Fibroblast of lung (primary cell): ENCODE measurements at places on chromosomes 2 and 18.
A peak's percentile ranks its signal among the peaks of the same experiment; 100 is the strongest.

DNA sequence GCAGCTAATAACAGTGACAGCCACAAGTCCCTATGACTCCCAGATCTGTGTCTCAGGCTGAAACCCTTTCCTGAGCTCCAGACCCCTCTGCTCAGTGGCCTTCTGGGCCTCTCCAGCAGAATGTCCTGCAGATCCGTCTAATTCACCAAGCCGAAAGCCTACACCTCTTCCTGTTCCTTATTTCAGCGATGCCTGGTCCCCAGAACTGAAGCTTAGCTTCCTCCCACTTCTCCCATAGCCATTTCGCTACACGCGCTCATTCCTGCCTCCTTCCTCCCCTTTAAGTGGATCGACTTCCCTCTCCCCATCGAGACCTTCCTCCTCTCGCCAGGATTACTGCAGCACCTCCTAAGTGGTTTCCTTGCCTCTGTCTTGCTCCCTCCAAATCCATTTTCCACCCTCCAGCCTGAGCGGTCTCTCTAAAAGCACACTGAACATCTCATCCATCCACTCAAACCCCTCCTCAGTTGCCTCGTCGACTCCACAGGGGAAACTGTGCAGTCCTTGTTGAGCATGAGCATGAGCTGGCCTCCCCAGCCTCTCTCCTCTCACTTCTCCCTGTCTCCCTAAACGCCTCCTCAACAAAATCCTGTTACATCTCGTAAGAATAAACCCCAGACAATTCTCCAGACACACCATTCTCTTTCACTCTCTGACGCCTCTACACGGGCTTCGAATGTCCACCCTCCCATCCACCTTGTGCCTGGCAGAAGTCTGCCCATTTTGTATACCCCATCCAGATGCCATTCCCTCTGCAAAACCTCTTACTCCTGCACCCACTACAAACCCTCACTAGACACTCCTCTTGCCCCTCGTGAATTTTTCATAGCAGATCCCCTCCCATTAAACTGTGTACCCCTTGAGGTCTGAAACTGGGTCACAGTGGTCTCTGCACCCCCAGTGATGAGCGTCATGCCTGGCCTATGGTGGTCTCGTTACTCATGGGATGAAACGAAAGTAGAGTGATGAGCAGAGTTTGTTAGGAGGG lies 232.6 kb downstream of the ATAD2B start:
- no peak overlapping the region for H3K4me3 ChIP-seq
- H3K27me3 ChIP-seq, result no peaks in the 10 kb centered on the region
- H3K27ac ChIP-seq, result no peak overlapping the region
- H3K36me3 ChIP-seq, result peaks cover 3% of the 10 kb centered on the region

- no peaks in the 10 kb centered on the region for H3K27me3 ChIP-seq
- peaks cover 4% of the 10 kb centered on the region for H3K4me1 ChIP-seq
- no peaks in the 10 kb centered on the region for H3K36me3 ChIP-seq
- no peak overlapping the region for H3K4me3 ChIP-seq
- DNase-seq, result no peak
Measured at GRCh38 chr2:143522699-143523098, 393.5 kb downstream of the ARHGAP15 start.

GRCh38 chr2:61938511-61938910 lies 33.0 kb downstream of the COMMD1 start:
- H3K36me3 ChIP-seq, result no peaks in the 10 kb centered on the region
- H3K4me1 ChIP-seq, result no peaks in the 10 kb centered on the region
- no peak overlapping the region for H3K4me3 ChIP-seq
- no peak for DNase-seq
- no peaks in the 10 kb centered on the region for H3K27me3 ChIP-seq

DNA sequence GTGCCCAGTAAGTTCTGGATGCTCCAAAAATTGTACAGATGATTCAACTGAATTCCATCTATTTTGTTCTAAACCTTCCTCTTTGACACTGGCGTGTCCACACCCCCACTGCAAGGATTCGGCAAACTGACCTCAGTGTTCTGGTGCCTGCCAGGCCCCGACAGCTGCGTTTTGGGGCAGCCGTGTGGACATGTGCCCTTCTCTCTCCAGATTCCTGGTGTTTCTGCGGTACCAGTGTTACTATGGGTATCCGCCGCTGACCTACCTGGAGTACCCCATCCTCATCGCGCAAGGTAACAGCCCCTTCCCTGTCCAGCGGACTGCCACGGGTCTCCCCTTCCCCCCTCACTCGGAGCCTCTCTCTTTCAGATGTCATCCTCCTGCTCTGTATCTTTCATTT lies 5.0 kb downstream of the SLC66A3 start:
- no peaks in the 10 kb centered on the region for H3K36me3 ChIP-seq
- H3K27ac ChIP-seq, result no peak overlapping the region
- no peaks in the 10 kb centered on the region for H3K27me3 ChIP-seq
- DNase-seq, result no peak
- no peak overlapping the region for H3K4me3 ChIP-seq

DNA sequence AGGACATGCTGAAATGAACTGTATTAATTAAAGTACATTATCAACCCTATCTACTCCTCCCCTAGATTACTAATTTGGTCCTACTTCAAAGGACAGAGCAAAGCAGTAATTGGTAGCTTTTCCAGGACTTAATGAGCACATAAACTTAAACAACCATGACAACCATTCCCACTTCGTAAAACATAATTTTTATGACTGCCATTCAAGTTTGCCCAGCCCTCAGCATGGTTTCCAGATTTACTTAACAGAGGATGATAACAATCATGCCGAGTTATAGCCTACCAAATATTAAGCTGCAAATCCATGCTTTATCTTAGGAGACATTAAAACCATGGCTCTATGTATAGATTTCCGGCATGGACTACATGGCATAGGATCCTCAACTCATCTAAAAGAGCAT lies 401.1 kb upstream of the CHAC2 start:
- no peak overlapping the region for H3K27ac ChIP-seq
- DNase-seq, result no peak
- no peaks in the 10 kb centered on the region for H3K27me3 ChIP-seq
- H3K4me3 ChIP-seq, result no peak overlapping the region

- no peaks in the 10 kb centered on the region for H3K27me3 ChIP-seq
- peaks cover 13% of the 10 kb centered on the region for H3K4me1 ChIP-seq
- peak; percentile 45 for DNase-seq
- no peak overlapping the region for H3K4me3 ChIP-seq
- no peaks in the 10 kb centered on the region for H3K36me3 ChIP-seq
Measured at GRCh38 chr2:217978536-217979150, 24.2 kb downstream of the TNS1 start.

DNA sequence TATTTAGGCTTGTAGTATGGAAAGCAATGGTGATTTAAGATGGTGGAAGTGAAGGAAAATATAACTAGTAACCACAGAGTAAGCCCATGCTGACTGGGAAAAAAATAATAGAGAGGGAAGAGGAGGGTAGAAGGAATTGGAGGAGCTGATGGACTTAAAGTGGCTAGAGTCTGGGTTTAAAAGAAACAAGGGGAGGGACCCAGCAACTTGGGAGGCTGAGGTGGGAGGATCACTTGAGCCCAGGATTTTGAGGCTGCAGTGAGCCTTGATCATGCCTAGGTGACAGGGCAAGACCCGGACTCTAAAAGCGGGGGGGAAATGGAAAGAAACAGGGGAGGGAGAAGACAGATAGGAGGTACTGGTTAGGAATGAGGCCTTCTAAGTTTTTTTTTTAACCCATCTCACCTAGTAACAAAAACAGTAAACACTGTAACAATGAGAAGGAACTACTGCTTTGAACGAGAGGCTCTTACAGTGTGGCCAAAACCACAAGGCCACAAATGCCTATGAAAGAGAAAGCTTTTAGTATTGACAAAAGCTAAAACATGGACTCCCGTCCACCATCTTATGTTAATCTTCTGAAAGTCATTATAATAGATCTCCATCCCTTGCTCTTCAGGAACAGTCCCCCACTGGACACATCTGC lies 26.6 kb downstream of the METTL8 start:
- peaks cover 5% of the 10 kb centered on the region for H3K4me1 ChIP-seq
- no peak overlapping the region for H3K4me3 ChIP-seq
- no peaks in the 10 kb centered on the region for H3K36me3 ChIP-seq
- no peaks in the 10 kb centered on the region for H3K27me3 ChIP-seq

GRCh38 chr2:3626118-3626811 lies 31.4 kb downstream of the COLEC11 start:
- H3K36me3 ChIP-seq, result no peaks in the 10 kb centered on the region
- no peaks in the 10 kb centered on the region for H3K27me3 ChIP-seq
- H3K27ac ChIP-seq, result no peak overlapping the region
- no peak overlapping the region for H3K4me3 ChIP-seq
- H3K4me1 ChIP-seq, result no peaks in the 10 kb centered on the region
- peak; percentile 91 for DNase-seq

GRCh38 chr2:74162951-74163350 lies 15.2 kb upstream of the BOLA3 start:
- H3K4me3 ChIP-seq, result no peak overlapping the region
- peaks cover 7% of the 10 kb centered on the region for H3K36me3 ChIP-seq
- no peak overlapping the region for H3K27ac ChIP-seq
- no peaks in the 10 kb centered on the region for H3K4me1 ChIP-seq
- H3K27me3 ChIP-seq, result no peaks in the 10 kb centered on the region
- no peak for DNase-seq

DNA sequence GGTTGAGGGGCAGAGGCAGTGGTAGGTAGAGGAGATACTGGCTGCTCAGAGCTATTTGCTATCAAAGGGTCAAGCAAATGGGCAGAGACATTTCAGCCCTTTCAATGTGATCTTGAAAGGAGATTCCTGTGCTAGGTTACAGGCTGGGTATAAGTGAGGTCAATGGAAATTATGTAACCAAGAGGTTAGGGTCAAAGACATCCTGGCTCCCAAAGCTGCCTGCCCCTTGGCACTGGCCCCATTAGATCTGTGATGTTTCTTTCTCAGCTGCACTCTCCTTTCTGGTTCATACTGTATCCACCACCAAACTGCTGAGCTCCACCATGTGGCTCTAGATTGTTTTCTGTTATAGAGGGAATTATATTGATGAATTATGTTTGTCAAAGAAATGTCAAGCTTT lies 200.4 kb downstream of the AGPS start:
- H3K36me3 ChIP-seq, result no peaks in the 10 kb centered on the region
- no peak overlapping the region for H3K27ac ChIP-seq
- DNase-seq, result no peak
- no peak overlapping the region for H3K4me3 ChIP-seq
- no peaks in the 10 kb centered on the region for H3K4me1 ChIP-seq
- no peaks in the 10 kb centered on the region for H3K27me3 ChIP-seq

- no peaks in the 10 kb centered on the region for H3K27me3 ChIP-seq
- H3K4me3 ChIP-seq, result no peak overlapping the region
- no peaks in the 10 kb centered on the region for H3K4me1 ChIP-seq
- DNase-seq, result peak; percentile 7
Measured at GRCh38 chr2:189466656-189467055, 25.4 kb downstream of the WDR75 start.

DNA sequence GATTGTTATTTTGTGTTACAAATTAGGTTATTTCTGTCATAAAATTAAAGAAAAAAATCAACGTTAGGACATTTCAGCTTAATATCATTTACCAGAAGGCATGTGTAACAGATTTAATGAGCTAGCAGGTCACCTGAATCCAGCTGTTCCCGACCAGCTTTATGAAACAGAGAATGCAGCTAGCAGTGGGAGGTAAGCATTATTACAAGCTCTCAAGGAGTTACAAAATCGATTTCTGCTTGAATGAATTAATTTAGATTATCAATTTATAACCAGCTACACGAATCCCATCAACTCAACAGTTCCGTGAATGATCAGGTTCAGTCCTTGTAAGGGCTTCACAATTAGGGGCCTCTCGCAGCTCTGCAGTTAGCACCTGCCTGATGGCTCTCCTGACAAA lies 211.9 kb downstream of the PTGR3 start:
- no peaks in the 10 kb centered on the region for H3K27me3 ChIP-seq
- H3K36me3 ChIP-seq, result no peaks in the 10 kb centered on the region
- H3K4me3 ChIP-seq, result no peak overlapping the region
- DNase-seq, result no peak

DNA sequence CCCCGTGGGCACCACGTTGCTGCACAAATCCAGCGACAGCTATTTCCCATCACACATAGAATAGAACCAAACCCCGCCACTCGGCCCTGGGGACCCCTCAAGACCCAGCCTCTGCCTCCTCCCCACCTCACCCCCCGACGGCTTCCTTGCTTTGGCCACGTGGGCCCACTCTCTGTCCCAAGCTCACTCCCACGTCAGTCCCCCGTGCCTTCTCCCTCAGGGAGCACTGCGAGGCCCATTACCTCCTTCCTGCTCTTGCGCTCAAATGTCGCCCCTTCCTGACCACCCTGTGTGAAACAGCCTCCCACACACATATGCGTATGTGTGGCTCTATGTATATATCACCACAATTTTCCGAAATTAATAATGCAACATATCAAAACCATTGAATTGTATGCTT lies 239.7 kb downstream of the SH3BP4 start:
- no peak overlapping the region for H3K27ac ChIP-seq
- peaks cover 9% of the 10 kb centered on the region for H3K27me3 ChIP-seq
- no peak for DNase-seq
- H3K4me1 ChIP-seq, result no peaks in the 10 kb centered on the region
- H3K36me3 ChIP-seq, result no peaks in the 10 kb centered on the region
- no peak overlapping the region for H3K4me3 ChIP-seq

DNA sequence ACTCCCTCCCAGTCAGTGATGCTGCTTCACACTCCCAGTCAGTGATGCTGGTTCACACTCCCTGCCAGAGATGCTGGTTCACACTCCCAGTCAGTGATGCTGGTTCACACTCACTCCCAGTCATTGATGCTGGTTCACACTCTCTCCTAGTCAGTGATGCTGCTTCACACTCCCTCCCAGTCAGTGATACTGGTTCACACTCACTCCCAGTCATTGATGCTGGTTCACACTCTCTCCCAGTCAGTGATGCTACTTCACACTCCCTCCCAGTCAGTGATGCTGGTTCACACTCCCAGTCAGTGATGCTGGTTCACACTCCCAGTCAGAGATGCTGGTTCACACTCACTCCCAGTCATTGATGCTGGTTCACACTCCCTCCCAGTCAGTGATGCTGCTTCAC lies 34.3 kb upstream of the KCNG2 start:
- no peak overlapping the region for H3K4me3 ChIP-seq
- peaks cover 4% of the 10 kb centered on the region for H3K27me3 ChIP-seq
- no peak overlapping the region for H3K27ac ChIP-seq
- H3K4me1 ChIP-seq, result no peaks in the 10 kb centered on the region
- no peaks in the 10 kb centered on the region for H3K36me3 ChIP-seq

GRCh38 chr18:10213526-10213925 lies 240.9 kb upstream of the APCDD1 start:
- H3K4me1 ChIP-seq, result no peaks in the 10 kb centered on the region
- no peaks in the 10 kb centered on the region for H3K36me3 ChIP-seq
- H3K4me3 ChIP-seq, result no peak overlapping the region

- no peak for DNase-seq
- H3K36me3 ChIP-seq, result no peaks in the 10 kb centered on the region
- H3K27me3 ChIP-seq, result peaks cover 3% of the 10 kb centered on the region
Measured at GRCh38 chr2:97348265-97348664, 235.3 kb downstream of the ANKRD36 start.

- no peak for DNase-seq
- no peaks in the 10 kb centered on the region for H3K36me3 ChIP-seq
- H3K4me1 ChIP-seq, result peaks cover 4% of the 10 kb centered on the region
- no peak overlapping the region for H3K27ac ChIP-seq
Measured at GRCh38 chr2:12201369-12201768, 454.9 kb downstream of the LPIN1 start.

GRCh38 chr2:191218292-191218898 lies 26.8 kb upstream of the MYO1B start:
- H3K27me3 ChIP-seq, result no peaks in the 10 kb centered on the region
- H3K4me1 ChIP-seq, result peaks cover 3% of the 10 kb centered on the region
- no peak overlapping the region for H3K4me3 ChIP-seq
